Panc1 (cell line): ENCODE measurements at places on chromosomes 13 and 19.

DNA sequence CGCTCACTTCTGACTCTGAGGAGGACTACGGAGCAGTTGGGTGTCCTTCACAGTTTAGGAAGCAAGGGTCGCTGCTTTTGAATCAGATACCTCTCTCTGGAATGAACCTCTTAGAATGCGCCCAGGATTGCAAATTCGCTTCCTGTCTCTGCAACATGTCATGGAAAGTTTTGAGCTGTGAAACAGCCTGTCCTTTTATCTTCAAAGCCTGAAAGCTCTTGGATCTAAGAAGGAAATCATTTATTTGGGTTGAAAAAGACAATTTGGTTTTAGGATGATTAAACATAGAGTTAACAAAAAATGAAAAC lies 134.1 kb downstream of the KATNAL1 start:
- DNase-seq = no peak

GRCh38 chr13:42048684-42049453 lies 421 bp downstream of the DGKH start:
- DNase-seq = no peak

GRCh38 chr13:26621731-26622401 lies 64.4 kb downstream of the WASF3 start:
- no peak for DNase-seq

GRCh38 chr13:94300401-94300800 lies 179.1 kb downstream of the DCT start:
- DNase-seq = no peak

DNA sequence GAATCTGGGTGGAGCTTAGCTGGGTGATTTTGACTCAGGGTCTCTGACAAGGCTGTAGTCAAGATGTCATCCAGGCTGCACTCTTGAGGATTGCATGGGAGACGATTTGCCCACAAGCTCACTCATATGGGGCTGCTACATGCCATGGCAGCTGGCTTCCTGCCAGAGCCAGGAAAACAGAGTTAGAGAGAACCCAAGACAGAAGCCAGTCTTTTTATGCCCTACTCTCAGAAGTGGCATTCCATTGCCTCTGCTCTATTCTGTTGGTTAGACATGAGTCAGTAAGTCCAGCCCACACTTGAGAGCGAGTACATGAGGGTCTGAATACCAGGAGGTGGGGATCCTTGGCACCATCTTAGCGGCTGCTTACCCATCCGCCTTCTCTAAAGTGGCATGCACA lies 9.5 kb downstream of the POLR1D start:
- DNase-seq = no peak

DNA sequence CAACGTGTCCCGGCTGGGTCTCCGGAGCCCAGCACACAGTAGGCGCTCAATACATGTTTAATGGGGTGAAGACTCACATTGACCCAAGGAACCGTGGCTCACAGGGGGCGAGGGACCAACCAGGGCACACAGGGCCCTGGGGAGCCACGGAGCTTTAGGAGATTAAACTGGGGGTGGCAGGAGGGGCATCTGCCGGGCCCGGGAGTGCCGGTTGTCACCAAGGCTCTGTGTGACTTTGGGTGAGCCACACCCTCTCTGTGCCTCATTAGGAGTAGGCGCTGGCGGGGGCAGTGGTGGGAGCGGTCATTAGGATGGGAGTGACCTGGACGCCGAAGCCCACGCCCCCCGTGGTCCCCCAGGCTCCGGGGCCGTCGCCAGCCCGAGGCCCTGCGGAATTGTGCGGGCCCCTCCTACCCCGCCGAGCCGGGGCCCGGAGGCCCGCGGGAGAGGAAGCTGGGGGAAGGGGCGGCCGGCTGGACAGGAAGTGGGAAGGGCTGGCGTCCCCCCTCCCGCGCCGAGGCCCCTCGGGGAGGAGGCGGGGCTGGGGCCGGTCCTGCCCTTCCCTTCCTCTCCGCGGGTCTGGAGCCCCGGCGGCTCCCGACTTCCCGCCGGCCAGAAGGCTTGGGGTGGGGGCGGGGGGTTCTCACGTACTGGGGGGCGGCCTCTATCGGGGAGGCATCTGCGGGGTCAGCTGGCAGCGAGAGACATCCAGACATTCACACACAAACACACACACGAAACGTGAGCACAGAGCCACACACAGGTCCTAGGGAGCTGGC lies 1.8 kb upstream of the SSBP4 start:
- no peak for DNase-seq

GRCh38 chr19:38515896-38516295 lies 82.4 kb downstream of the RYR1 start:
- DNase-seq = no peak

- DNase-seq = no peak
Observed at GRCh38 chr13:51066091-51066831, 44.8 kb downstream of the C13orf42 start.

DNA sequence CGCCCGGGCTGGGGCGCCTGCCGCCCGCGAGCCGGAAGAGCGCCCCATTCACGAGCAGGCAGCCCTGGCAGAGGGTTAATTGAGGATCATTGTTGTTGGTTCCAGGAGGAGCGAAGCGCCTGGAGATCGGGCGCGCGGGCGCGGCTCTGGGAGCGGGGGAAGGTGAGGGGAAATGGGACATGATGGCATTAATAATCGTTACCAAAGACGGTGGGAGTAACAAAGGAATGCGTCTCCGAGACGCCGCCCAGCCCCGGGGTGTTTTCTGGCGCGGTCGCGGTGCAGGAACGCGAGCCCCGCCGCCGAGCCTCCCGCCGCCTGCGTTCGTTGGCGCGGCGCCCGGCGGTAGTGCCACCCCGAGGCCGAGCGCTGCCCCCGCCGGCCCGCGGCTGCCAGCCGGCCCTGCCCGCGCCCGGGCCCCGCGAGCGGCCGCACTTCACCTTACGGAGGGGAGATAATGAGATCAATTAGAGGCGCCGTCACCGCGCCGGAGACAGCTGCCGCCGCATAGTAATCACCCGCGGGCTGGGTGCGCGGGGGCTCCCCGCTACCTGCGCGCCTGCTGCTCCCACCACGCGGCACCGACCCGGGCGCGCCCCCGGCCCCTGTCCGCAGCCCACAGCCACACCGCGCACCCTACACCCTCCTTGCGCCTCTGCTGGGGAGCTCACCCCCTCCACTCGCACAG lies 2.8 kb downstream of the ZNF536 start:
- no peak for DNase-seq

GRCh38 chr19:45824041-45824471 lies 8.9 kb upstream of the RSPH6A start:
- DNase-seq = no peak

- no peak for DNase-seq
Observed at GRCh38 chr13:38944219-38944618, 46.4 kb downstream of the STOML3 start.

DNA sequence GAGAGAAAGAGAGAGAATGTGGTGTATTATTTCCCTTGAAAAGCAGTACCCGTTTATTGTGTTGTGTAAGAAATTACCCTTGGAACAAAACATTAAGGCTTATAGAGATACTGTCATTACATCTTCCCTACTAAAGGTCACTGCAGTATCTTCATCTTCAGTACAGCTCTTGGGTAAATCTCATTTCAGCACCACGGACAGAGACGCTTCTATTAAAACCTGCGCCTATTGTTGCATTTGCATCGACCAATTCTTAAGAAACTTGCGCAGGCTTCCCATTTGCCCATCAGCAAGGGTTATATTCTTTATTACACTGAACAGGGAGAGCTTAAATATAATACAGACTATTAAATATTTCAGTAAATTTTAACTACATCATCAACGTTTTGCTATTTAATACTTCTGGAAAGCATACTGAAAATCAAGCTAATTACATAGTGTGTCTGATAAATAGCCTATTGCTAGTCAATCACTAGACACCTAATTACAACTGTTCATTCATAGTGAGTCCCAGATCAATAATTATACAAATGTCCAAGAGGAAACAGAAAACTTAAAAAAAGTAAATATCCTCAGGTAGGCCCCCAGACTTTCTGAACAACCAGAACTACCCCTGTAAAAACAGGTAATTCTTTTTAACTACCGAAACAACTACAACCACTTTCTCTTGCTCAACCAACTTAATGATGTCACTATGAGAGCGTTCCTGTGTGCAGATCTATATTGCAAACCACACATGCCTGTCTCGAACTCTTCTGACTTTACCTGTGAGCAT lies 350.6 kb downstream of the LIG4 start:
- no peak for DNase-seq

GRCh38 chr19:4277191-4277696 lies 1.8 kb upstream of the SHD start:
- DNase-seq = no peak

DNA sequence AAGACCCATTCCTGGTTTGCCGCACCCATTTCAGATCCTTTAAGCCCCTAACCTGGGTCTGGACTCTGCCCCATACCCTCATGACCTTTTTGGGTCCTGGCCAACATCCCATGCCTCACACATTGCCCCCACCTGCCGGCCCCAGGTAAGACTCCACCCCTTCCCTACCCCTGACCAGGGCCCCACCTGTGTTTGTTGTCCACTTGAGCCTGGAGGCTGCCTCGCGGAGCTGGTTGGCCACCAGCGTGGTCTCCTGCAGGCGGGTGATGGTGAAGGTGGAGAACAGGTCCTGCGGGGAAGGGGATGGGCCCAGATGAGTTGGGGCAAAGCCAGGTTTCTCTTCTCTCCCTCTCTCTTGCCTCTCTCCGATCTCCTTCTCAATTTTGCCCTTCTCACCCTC lies 19.5 kb downstream of the MAN2B1 start:
- DNase-seq = no peak

- DNase-seq = no peak
Observed at GRCh38 chr19:34135054-34135800, 37.1 kb upstream of the LSM14A start.

- DNase-seq = no peak
Observed at GRCh38 chr19:50371914-50372475, 4.3 kb upstream of the NR1H2 start.

DNA sequence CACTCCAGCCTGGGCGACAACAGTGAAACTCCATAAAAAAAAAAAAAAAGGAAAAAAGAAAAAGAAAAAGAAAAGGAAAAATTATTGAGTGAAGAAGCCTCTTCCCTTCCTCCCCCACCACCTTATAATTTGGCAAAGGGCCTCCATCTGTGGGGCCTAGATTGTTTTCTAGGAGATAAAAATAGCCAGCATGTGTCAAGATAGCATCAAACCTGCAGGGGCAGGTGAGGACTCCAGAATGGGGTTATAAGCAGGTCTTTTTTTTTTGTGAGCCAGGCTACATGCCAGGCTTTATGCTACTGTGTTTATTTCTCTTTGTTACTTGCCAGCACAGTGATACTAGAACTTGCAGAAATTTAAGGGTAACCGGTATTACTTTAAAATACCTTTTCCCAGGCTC lies 11.7 kb upstream of the TRIM13 start:
- no peak for DNase-seq

DNA sequence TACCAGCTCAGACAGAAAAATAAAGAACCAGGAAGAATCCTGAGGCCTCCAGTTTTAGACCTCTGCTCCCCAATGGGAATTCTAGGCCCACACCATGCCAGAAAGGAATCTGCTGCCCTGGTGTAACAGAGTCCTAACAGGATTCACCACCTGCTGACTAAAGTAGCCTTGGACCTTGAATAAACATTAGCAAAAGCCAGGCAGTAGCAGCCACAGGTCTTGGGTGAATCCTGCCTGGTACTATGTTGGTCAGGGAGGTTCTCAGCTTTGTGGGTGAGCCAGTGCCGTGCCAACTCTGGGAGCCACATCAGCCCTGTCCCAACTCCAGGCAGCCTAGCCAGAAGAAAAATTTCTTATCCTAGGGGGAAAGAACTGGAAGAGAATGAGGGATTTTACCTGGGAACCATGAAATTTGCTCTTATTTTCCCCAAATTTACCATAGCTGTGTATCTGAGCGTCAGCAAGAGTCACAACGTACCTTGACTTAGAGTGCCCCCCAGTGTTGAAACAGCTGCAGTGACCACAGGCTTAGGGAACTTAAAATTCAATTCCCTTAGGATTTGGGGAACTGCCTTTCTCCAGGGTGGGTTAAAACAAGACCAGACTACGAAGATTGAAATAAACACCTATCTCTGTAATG lies 1895.6 kb upstream of the PRR20A start:
- no peak for DNase-seq

DNA sequence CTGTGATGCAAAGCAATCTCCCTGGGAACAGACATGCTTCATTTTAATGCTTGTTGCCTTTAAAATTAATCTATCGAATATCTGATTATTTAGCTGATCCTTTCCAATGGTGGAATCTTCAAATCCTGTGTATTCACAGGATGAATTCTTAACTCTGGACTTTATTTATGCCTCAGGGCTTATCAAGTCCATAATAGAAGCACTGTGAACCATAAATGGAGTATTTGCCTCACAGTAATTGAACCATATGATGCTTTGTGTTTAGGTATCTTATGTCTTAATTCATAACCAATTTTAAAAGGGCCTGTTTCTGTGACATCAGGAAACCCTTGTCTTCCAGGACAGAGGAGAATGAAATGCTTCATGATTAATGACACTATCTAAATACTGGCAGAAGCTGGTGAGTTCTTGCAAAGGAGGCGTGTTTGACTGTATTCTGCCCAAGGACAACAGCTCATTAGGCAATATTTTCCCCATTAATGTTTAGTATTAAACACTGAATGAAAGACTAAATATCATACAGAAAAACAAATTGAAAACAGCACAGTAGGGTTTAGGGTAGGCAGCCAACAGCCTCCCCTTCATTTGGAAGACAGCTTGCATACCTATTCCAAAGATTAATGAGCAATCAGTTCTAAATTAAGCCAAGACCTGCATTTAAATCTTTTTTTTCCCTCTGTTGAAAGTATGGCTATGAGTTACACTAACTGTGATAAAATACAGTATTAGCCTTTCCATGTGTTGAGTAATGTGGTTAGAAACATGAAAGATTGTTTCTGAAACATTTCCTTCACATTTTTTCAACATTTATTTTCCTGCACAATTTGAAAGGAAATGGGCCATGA lies 709.4 kb downstream of the PCDH9 start:
- DNase-seq = no peak

DNA sequence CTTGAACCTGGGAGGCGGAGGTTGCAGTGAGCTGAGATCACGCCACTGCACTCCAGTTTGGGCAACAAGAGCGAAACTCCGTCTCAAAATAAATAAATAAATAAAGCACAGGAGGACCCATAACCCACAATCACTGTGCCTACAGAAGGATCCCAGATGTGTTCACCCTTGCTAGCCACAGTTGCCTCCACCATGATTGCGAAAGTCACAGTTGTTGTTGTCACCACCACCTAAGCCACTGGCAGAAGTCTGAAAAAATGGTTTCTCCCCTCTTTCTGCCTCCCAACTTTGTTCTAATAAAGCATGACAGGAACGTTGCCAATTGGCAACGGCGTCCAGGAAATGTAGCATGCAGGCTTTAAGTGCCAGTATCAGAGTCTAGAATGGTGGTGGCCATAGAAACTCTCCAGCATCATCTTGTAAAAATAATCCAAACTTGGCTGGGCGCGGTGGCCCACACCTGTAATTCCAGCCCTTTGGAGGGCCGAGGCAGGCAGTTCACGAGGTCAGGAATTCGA lies 2.2 kb upstream of the EPS15L1 start:
- DNase-seq = no peak

GRCh38 chr13:27354379-27354778 lies 70.0 kb upstream of the GTF3A start:
- no peak for DNase-seq
